HFFc6 (cell line): ENCODE measurements at places on chromosomes 6 and 20.

DNA sequence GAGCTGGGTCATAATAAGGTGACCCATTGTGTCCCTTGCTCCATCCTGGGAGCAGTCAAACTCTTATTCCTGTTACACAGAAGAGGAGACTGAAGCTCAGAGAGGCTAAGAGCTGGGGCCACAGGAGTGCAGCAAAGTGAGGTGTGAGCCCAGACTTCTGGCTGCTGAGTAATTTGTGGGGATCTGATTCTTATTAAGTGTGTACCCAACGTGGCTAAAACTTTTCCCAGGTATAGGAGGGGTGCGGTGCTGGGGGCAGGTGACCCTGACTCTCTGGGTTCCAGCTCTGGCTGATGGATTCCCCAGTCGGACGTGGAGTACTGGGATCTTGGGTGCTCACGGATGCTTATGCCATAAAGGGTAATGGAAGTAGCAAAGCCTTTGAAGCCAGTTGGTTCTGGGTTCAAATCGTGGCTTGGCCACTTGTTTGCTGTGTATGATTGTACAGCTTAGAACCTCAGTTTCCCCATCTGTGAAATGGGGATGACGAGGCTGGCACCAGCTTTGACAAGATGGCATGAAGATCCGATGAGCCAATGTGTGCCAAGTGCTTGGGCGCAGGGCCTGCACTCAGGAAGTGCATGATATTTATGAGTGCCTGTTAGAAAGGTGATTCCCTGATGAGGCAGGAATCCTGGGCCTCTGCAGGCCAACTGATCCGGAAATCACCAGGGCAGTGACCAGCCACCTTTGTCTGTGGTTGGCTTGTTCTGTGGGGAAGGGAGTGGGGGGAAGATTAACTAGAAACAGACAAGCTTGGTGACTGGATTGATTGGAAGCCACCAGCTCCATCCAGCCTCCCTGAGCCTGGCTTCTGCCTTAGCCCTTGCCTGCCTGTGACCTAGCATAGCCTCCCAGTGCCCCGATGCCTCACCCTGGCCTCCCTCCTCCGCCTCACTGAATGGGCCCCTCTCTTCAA is 6.0 kb downstream of the SRC start:
- no peak for DNase-seq

DNA sequence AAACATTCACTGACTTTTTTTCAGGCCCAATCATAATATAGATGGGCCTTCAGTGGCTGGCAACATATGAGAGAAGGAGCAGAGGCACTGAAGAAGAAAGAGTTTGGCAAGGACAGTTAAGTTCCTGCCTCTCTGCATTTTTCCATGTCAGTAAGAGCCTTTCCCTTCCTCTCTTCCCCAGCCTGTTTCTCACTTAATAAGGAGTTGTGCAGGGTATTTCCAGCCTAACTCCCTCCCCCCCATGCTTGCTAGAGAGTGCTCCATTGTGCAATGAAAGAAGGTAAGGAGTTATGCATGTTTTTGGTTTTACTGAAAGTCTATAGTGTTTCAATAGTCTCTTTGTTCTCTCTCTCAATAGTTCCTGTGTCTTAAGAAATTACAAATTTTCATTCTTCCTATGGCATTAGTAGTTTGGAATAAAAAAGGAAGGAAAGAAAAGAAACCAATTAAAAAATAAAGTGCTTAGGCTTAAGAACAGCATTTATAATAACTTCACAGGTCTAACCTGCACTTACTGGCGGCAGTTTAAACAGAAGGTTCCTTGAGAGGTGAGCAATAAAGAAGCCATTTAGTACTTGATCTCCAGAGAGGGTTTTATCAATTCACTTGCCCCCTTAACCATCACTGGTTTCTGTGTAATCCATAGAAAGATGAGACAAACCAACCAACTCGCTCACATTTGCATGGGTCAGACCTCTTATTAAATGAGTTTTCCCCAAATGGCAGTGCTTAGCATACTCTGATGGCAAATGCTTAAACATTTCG is 251.1 kb downstream of the PTPRT start:
- DNase-seq, result no peak

GRCh38 chr6:162395181-162395580 is 332.4 kb downstream of the PRKN start:
- no peak for DNase-seq

DNA sequence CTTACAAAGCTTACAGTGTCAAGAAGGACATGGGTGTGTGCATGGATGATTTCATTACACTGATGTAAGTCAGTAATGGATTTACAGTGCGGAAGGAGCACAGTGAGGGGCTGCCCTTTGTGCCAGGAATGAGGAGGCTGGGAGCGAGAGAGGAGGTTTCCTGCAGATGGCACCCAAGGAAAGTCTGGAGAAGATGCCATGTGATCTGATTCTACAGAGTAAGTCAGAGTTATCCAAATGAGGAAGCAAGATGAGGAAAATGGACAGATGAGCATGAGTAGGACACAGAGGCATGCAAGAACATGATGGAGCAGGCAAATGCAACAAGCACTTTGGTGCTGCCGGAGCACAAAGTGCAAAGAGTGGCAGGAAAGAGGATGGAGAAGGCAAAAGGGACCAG is 29.7 kb downstream of the MAP7 start:
- DNase-seq, result no peak

GRCh38 chr6:134909701-134910592 is 40.0 kb downstream of the ALDH8A1 start:
- no peak for DNase-seq
